ENCODE measurements at places on chromosomes 1 and 21. TPM values are rescaled to one million over a fixed set of nuclear protein-coding genes. Genes with fewer than 3 reads are reported as not detected.

Gene TFF3
- 246 TPM for total RNA-seq

- H3K4me1 ChIP-seq, result no peaks in the 10 kb centered on the region
- H3K27me3 ChIP-seq, result no peaks in the 10 kb centered on the region
- no peaks in the 10 kb centered on the region for H3K36me3 ChIP-seq
- no peak for DNase-seq
- H3K27ac ChIP-seq, result no peak overlapping the region
Observed at GRCh38 chr1:240644732-240645131, 32.8 kb upstream of the GREM2 start.

- no peaks in the 10 kb centered on the region for H3K27me3 ChIP-seq
- H3K4me3 ChIP-seq, result no peak overlapping the region
- DNase-seq, result no peak
- H3K27ac ChIP-seq, result no peak overlapping the region
- H3K36me3 ChIP-seq, result no peaks in the 10 kb centered on the region
Observed at GRCh38 chr1:102970496-102971078, 137.7 kb downstream of the COL11A1 start.

DNA sequence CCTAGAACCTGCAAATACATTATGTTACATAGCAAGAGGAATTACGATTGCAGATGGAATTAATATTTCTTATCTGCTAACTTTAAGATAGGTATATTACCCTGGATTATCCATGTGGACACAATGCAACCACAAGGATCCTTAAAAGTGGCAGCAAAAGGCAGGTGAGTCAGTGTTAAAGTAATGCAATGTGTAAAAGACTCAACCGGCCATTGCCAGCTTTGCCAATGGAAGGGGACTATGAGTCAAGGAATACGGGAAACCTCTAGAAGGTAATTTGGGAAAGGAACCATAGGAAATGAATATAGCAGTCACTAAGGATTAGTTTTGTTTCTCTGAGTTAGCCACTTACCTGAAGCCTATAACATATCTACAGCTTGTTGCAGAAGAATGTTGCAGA, 692.1 kb upstream of the ZP4 start:
- no peaks in the 10 kb centered on the region for H3K27me3 ChIP-seq
- H3K4me3 ChIP-seq, result no peak overlapping the region
- DNase-seq, result no peak
- no peaks in the 10 kb centered on the region for H3K36me3 ChIP-seq

Gene C1orf116
- 7.1 TPM for total RNA-seq
